CD14-positive monocyte (primary cell): ENCODE measurements at places on chromosomes 11 and 22.

- DNase-seq = no peak
Observed at GRCh38 chr11:35157814-35158700, 19.1 kb downstream of the CD44 start.

DNA sequence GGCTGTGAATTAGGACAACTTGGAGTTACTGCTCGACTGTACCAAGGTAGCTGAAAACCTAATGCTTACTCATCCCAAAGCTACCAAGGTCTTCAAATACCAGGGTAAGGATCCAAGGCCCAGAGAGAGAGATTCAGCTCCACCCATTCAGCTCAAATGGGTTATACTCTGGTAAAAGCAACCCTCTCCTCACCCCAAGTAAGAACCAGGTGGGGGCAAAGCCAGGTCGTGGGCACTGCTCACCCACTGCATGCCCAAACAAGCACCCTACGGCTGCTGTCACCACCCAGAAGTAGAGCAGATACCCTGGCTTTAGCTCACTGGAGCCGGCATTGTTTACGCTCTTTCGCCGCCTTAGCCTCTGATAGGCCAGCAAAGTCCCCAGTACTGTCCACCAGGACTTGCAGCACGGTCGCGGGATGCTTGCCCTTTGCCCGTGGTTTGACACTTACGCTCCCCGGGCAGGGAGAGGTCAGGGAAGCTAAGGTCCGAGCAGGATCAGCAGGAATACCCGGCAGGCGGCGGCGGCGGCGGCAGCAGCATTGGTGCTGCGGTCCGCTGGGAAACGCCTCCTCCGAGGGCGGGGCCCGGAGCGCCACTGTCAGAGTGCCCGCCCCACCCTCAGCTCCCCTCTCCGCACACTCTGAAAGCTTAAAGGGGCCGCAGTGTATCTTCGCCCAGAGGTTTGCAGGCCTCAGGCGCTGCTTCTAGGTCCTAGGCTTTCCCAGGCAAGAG, 19.6 kb downstream of the CKAP5 start:
- peak; percentile 52 for DNase-seq

- DNase-seq = no peak
Observed at GRCh38 chr11:6576471-6577373, 26.7 kb downstream of the RRP8 start.

DNA sequence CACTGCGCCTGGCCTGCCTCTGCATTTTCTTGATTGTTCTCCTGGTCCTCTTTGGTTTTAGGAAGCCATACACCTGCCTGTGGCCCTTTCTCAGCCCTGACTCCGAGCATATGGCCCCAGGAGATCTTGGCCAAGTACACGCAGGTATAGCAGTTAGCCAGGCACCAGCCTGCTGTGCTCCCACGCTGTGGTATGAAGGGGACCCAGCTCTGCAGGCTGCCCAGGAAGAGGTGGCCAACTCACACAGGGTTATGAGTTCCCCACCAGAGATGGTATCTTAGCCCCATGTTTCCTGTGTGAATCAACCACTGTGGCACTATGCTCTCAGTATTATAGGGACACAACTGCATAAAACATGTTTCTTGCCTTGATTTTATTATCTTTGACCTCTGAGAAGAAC, 31.1 kb downstream of the SGSM3 start:
- DNase-seq = no peak
